Aorta (tissue), 5 donors: ENCODE measurements at places on chromosomes 1 and 21. TPM values are rescaled to one million over a fixed set of nuclear protein-coding genes. Genes with fewer than 3 reads are reported as not detected.

DNA sequence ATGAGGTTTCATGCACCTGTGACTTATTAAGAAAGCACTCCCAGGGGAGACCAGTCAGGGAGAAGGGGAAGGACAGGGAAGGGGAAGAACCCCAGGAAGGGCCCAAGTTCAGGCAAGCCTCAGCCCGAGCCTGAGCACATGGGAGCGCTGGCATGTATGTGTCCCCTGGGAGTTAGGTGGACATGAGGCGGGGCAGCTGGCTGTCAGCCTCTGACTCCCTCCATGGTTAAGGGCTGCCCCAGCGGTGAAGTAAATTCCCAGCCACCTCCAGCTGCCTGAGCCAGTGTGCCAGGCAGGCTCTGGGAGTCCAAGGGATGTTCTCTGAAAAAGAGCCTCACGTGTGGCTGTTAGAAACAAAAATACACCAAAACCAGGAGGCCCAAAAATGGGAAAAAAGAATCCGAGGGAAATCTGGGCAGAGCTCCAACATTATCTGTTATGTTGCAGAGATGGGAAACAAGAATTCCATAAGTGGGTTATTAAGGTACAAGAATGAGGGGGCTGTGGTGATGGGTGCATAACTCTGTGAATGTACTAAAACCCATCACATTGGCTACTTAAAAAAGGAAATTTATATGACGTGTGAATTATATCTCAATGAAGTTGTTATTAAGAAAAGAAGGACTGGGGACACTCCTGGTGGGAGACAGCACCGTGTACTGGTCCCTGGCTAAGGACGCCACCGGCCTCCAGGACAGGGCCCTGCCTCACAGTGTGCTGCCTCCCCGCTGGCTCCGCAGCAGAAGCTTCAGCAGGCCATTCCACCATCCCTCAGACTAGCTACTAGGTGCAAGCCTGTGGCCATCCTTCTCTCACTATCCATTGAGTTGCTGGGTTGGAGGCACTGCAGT lies 18.7 kb downstream of the DMRTB1 start:
- H3K27me3 ChIP-seq = no peaks in the 10 kb centered on the region
- no peak overlapping the region for H3K27ac ChIP-seq
- no peak overlapping the region for H3K4me3 ChIP-seq
- no peaks in the 10 kb centered on the region for H3K4me1 ChIP-seq
- no peaks in the 10 kb centered on the region for H3K36me3 ChIP-seq
- no peak for DNase-seq

- no peaks in the 10 kb centered on the region for H3K36me3 ChIP-seq
- no peak overlapping the region for H3K4me3 ChIP-seq
- no peaks in the 10 kb centered on the region for H3K27me3 ChIP-seq
- DNase-seq = peak; percentile 60
- H3K27ac ChIP-seq = no peak overlapping the region
These were observed 13.6 kb upstream of the CEP85 start for GRCh38 chr1:26220199-26220912.

DNA sequence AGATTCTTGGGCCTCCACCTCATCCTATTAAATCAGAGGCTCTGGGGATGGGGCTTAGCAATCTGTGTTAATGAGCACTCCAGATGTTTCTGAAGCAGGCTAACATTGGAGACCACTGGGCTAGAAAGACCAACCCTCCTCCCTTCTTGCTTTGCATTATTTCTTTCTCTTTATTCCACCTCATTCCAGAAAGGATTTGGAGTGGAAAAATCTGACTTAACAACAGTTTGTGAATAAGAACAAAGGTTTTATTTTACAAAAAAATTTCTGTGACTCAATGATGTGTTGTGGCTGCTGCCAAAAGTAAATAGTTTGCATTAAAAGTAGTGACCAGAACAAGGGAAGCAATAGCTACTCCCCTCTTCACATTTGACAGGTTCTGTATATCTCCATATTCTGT lies 79.4 kb downstream of the TGFB2 start:
- H3K27me3 ChIP-seq = no peaks in the 10 kb centered on the region
- no peak for DNase-seq
- no peaks in the 10 kb centered on the region for H3K36me3 ChIP-seq
- no peak overlapping the region for H3K27ac ChIP-seq
- no peak overlapping the region for H3K4me3 ChIP-seq

DNA sequence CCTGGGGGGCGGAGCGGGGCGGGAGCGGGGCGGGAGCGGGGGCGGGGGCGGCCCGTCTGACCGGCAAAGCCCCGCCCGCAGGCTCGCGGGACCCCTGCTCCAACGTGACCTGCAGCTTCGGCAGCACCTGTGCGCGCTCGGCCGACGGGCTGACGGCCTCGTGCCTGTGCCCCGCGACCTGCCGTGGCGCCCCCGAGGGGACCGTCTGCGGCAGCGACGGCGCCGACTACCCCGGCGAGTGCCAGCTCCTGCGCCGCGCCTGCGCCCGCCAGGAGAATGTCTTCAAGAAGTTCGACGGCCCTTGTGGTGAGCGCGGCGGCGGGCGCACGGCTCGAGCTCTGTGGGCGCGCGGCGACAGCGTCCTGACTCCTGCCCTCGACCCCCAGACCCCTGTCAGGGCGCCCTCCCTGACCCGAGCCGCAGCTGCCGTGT lies 21.2 kb downstream of the AGRN start:
- no peaks in the 10 kb centered on the region for H3K4me1 ChIP-seq
- DNase-seq = no peak
- H3K36me3 ChIP-seq = no peaks in the 10 kb centered on the region
- H3K4me3 ChIP-seq = no peak overlapping the region
- no peak overlapping the region for H3K27ac ChIP-seq

DNA sequence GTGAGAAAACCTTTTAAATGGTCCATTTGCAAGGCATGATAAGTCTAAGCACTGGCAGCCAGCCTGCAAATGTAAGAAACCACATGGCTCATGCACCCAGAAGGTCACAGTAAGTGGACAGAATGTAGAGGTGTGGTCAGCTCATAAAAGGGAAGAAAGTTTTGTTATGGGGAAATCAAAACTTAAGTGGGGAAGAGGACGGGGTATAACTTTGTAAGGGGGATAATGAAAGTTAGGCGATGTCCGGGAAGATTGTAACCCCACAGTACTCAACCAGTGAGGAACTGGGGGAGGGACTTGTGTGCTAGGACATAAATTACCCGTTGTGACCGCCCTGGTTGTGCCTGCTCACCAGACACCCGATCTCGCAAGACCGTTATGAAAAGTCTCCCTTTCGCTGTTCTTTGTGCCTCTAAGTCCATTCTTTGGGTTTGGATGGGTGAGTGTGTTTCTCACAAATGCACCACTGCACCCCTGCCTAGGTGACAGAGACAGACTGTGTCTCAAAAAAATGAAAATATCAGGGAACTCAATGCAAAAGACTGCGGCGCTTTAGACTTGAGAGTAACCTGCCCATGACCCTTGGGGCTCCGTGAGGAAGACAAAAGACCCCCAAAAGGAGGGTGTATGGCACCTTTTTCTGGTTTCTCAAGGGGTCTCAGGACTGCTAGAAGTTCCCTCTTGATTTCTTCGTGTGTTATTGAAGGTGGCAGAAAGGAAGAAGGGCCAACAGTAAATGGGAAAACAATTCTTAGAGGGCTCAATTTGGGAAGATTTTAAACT lies 28.6 kb upstream of the ZNF496 start:
- no peaks in the 10 kb centered on the region for H3K27me3 ChIP-seq
- peak overlapping the region; percentile 52 for H3K27ac ChIP-seq
- no peaks in the 10 kb centered on the region for H3K4me1 ChIP-seq
- no peaks in the 10 kb centered on the region for H3K36me3 ChIP-seq
- peak; percentile 66 for DNase-seq
- H3K4me3 ChIP-seq = no peak overlapping the region

DNA sequence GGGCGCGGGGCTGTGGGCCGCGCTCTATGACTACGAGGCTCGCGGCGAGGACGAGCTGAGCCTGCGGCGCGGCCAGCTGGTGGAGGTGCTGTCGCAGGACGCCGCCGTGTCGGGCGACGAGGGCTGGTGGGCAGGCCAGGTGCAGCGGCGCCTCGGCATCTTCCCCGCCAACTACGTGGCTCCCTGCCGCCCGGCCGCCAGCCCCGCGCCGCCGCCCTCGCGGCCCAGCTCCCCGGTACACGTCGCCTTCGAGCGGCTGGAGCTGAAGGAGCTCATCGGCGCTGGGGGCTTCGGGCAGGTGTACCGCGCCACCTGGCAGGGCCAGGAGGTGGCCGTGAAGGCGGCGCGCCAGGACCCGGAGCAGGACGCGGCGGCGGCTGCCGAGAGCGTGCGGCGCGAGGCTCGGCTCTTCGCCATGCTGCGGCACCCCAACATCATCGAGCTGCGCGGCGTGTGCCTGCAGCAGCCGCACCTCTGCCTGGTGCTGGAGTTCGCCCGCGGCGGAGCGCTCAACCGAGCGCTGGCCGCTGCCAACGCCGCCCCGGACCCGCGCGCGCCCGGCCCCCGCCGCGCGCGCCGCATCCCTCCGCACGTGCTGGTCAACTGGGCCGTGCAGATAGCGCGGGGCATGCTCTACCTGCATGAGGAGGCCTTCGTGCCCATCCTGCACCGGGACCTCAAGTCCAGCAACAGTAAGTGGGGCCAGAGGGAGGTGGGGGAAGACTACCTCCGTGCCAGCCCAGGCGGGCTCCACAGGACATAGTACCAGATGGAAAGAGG lies 808 bp downstream of the MAP3K21 start:
- no peaks in the 10 kb centered on the region for H3K4me1 ChIP-seq
- H3K4me3 ChIP-seq = peak overlapping the region; percentile 58
- peak; percentile 49 for DNase-seq
- H3K27ac ChIP-seq = no peak overlapping the region

DNA sequence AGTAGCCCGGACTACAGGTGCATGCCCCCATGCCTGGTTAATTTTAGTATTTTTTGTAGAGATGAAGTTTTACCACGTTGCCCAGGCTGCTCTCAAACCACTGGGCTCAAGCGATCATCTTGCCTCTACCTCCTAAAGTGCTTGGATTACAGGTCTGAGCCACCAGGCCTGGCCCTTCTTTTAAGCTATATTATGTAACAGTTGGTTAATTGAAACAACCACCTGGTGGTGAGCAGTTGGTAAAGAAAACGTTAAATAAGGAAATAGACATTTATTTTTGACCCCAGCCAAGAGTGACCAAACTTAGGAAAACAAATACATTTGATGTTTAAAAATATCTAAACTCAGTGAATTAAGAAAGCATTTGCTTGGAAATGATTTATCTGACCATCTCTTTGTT lies 12.1 kb upstream of the PDC start:
- no peak overlapping the region for H3K27ac ChIP-seq
- DNase-seq = no peak
- H3K27me3 ChIP-seq = no peaks in the 10 kb centered on the region

DNA sequence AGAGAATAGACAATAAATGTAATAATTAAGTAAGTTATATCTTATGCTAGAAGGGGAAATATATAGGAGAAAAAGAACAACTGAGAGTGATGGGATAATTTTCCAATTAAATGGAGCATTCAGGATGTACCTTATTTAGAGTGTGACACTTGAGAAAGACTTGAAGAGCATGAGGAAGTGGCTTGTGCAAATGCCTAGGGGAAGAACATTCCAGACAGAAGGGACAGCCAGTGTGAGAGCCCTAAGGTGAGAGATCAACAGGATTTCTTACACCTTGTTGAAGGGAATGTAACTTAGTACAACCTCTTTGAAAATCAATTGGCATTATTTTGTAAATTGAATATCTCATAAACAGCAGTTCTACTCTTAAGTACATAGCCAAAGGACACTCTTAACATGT lies 28.8 kb upstream of the TSPAN2 start:
- H3K27me3 ChIP-seq = no peaks in the 10 kb centered on the region
- no peaks in the 10 kb centered on the region for H3K36me3 ChIP-seq
- no peak for DNase-seq

DNA sequence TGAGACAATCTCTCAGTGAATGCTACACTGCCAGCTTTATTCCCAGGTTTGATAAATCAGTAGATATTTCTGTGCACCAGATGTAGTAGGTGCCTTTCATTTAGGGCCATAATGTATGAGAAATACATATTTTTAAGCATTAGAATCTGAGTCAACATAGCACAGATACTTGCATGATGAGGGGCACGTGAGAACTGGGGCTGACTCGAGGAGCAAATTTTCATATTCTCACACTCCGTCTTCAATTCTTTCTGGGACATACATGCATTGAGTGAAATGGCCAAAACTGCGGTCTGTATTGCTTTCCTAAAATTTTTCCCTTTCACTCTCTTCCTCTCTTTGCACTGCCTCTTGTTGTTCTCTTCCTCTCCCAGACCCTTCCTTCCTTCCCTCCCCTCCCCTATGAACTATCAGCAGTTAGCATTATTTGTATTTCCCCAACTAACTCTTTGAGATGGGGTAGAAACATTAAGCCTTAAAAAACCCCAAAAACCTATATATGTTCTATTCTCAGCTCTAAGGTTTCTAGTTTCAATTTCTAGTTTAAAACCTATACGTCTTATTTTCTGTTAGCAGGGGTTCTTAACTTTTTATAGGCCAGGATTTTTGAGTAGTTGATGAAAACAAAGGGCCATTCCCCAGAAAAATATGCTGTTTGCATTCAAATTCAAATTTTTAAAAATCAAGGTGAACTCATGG lies 289.1 kb downstream of the PTBP2 start:
- DNase-seq = no peak
- H3K27me3 ChIP-seq = no peaks in the 10 kb centered on the region
- H3K4me1 ChIP-seq = peaks cover 4% of the 10 kb centered on the region
- no peak overlapping the region for H3K27ac ChIP-seq

GRCh38 chr1:26496861-26497260 lies 24.6 kb downstream of the HMGN2 start:
- no peak for DNase-seq
- no peak overlapping the region for H3K27ac ChIP-seq
- H3K4me1 ChIP-seq = no peaks in the 10 kb centered on the region

- no peak for DNase-seq
- H3K4me3 ChIP-seq = no peak overlapping the region
- H3K27ac ChIP-seq = no peak overlapping the region
- no peaks in the 10 kb centered on the region for H3K36me3 ChIP-seq
- H3K27me3 ChIP-seq = no peaks in the 10 kb centered on the region
These were observed 70.4 kb upstream of the LYST start for GRCh38 chr1:235937123-235937522.

GRCh38 chr21:38244885-38245869 lies 11.6 kb upstream of the KCNJ15 start:
- H3K4me3 ChIP-seq = no peak overlapping the region
- no peaks in the 10 kb centered on the region for H3K4me1 ChIP-seq
- no peak for DNase-seq
- no peaks in the 10 kb centered on the region for H3K36me3 ChIP-seq

DNA sequence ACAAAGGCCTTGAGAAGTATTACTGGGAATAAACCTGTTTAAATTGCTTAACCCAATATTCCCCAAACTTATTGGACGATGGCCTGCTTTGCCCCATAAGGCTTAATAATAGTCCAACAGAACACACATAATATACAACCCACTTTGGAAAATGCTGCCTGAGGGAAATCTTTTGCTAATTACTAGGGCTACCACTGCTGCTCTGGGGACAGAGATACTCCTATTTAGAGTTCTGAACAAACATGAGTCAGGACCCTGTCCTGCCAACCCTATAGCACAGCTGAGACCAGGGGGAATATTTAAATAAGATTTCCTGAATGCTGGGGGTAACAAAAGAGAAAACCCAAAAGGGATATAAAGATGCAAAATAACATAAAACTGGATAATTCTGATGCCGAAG lies 139.1 kb downstream of the BRINP2 start:
- no peak overlapping the region for H3K4me3 ChIP-seq
- H3K27me3 ChIP-seq = no peaks in the 10 kb centered on the region

GRCh38 chr1:2968471-2968881 lies 52.8 kb upstream of the ACTRT2 start:
- H3K4me1 ChIP-seq = no peaks in the 10 kb centered on the region
- H3K36me3 ChIP-seq = no peaks in the 10 kb centered on the region
- peak; percentile 55 for DNase-seq
- no peak overlapping the region for H3K4me3 ChIP-seq
- no peak overlapping the region for H3K27ac ChIP-seq

The B3GALT5 gene
- total RNA-seq = 0.39 TPM

The RGS4 gene
- 11.9 TPM for total RNA-seq

The OR6K3 gene
- not detected for total RNA-seq

The ZNF678 gene
- 7.2 TPM for total RNA-seq

The SLAMF1 gene
- total RNA-seq = 2.4 TPM

The SLC1A7 gene
- total RNA-seq = 1.4 TPM
